T follicular helper cell (primary cell): ENCODE measurements at places on chromosomes 16 and 17.

GRCh38 chr16:21162661-21163151, 4.2 kb downstream of the LDAF1 start:
- DNase-seq, result no peak

DNA sequence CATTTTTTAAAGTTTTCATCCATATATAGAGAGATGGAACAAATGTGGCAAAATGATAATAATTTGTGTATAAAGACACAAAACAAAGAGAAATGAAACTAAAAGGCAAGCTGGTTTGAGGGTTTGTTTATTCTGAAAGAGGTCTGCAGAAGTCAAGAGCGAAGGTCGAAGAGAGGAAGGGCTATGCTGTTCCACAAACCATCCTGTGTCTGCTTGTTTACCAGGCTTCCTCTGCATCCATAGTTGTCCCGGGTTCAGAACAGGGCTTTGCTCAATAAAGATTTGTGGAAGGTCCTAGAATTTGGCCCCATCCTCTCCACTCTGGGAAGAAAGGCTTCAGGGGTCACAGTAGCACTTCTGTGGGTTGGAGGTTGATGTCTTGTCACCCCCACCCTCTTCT, 2.4 kb upstream of the MARVELD3 start:
- no peak for DNase-seq

- DNase-seq, result no peak
Observed at GRCh38 chr17:42010898-42011516, 6.2 kb downstream of the DNAJC7 start.

- peak; percentile 24 for DNase-seq
Observed at GRCh38 chr16:82263521-82264143, 93.6 kb upstream of the MPHOSPH6 start.

DNA sequence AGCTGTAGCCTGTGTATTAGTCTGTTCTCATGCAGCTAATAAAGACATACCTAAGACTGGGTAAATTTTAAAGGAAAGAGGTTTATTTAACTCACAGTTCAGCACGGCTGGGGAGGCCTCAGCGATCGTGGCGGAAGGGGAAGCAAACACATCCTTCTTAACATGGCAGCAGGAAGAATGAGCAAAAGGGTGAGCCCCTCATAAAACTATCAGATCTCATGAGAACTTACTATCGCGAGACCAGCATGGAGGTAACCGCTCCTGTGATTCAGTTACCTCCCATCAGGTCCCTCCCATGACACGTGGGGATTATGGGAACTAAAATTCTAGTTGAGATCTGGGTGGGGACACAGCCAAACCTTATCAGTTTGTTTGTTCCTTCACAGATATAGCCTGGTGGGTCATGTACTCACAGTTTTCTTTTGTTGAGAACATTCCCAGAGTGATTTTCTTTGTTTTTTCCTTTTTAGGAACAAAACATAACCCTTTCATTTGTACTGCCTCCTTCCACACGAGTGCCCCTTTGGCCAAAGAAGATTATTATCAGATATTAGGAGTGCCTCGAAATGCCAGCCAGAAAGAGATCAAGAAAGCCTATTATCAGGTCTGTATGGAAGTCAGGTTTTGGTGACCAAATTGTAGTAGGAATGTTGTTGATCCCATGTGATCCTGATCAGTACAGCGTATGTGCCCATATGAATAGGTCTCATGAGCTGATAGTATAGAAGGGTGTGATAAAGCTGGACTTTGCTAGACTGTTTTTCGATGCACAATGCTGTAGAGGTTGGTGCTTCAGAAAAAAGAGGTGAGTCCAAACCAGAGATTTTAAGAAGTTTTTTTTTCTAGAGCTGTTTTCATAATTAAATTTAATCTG, 8.5 kb downstream of the DNAJA3 start:
- no peak for DNase-seq

- DNase-seq, result no peak
Observed at GRCh38 chr17:2351269-2351668, 14.0 kb downstream of the SGSM2 start.

DNA sequence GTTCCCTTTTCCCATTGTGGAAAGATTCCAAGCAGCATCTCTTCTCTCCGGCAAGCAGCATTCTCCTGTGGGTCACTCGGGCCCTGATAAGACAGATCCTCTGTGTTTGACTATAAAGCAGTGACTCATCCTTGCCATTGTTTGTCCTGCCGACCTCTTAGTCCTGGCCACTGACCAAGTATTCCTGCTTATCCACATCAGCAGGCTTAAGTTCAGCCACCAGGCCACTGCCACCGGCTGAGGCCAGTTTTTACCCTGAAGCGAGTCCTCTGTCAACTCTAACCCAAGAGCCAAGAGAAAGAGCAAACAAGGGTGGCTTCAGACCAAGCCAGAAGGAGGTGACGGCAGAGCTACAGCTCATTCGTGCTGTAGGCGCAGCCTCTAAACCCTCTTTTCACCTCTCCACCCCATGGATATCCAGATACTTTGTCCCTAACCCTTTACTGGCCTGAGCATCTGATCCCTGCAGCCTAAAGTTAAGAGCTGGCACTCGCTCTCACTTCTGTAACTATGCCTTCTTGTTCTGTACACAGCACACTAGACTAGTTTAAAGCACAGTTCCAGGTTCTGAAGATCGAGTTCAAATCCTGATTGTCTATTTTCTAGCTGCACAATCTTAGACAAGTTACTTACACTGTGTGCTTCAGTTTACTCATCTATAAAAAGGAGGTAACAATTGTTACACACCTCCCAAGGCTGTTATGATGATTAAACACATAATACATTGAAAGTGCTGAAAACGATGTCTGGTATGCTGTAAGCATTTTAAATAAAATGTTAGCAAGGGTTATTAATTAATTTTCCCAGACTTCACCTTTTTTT, 31.0 kb downstream of the SOX9 start:
- DNase-seq, result no peak
